ENCODE measurements at places on chromosomes 1 and 21.

GRCh38 chr1:53237638-53238037 is 680 bp downstream of the MAGOH start:
- DNase-seq: no peak

DNA sequence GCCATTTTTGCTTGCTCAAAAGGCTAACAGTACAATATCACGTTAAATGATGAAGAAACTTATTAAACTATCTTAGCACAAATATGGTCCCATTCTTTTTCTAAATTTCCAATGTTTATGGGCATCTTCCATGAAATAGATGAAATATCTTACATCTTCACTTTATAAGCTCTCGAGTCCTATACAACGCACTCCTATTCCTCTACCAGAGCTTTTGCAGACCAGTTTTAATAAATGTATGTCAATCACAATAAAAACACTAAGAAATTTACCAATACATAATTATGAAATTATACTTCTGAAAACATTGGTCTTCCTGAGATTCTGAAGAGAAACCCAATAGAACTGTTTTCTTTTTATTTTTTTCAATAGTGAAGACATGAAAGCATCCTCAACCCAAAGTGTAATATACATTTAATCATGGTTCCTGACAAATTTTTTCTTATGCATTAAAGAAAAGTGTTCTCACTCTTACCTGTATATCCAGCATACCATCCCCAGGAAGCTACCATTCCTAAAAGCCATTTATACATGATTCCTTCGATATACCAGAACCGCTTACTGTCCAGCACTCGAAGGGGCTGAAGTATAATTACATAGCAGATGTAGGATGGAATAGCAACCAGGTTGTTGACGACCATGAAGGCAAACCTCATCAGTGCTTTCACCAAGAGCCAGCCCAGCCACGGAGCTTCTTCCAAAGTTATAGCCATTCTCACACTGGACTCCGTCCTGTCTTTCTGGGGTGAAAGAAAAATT is 1.8 kb downstream of the LPGAT1 start:
- no peak for DNase-seq

GRCh38 chr1:58457023-58457635 is 89.4 kb downstream of the OMA1 start:
- DNase-seq: no peak

DNA sequence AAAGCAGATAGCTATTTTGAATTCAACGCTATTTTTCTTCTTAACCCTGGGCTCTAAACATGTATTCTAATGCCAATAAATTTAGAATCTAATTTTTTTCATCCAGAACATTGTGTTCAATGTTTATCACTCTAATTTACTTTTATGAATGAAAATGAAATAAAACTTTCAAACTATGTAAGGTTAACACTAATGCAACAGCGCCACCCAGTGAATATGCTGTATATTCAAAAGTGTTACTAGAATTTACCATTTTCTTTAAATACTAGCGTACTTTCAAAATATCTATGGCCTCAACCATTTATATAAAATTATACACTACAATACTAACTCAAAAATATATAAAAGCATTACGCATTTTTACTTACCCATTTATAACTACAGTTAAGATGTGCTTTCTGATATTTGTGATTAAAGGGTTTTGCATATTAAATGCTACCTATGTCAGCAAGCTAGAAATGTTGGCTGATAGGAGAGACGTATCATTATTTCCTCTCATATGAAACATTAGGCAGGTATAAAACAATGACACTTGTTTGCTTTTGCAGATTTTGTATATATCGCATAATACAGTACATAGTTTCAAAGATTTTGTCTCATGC is 5.9 kb upstream of the NUF2 start:
- no peak for DNase-seq

GRCh38 chr1:93716941-93717368 is 35.3 kb upstream of the BCAR3 start:
- no peak for DNase-seq

- DNase-seq: peak; percentile 71
Observed at GRCh38 chr1:209937996-209938959, at the start of gene SYT14. Gene SYT14 (plus strand): TSS chr1:209938217. CDS start chr1:209938265, 48 bp downstream.

DNA sequence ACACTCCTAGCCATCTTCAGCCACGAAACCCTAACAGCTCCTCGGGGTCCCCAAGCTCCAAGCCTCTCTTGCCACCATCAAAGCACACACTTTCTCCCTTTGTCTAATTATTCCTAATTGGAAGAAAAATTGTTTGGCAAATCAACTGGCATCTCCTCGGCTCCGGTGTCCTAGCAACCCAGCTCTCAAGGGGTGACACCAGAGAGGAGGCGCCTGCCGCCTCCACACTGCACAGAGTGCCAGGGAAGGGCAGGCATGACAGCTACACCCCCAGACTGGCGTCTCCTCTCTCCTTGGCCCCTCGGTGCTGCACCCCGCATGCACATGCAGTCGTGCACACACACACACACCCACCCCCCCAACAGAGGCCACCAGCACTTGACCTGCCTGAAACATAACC is 18.2 kb upstream of the GJB5 start:
- peak; percentile 32 for DNase-seq

- no peak for DNase-seq
Observed at GRCh38 chr1:11052839-11053757, 6.1 kb upstream of the MASP2 start.

DNA sequence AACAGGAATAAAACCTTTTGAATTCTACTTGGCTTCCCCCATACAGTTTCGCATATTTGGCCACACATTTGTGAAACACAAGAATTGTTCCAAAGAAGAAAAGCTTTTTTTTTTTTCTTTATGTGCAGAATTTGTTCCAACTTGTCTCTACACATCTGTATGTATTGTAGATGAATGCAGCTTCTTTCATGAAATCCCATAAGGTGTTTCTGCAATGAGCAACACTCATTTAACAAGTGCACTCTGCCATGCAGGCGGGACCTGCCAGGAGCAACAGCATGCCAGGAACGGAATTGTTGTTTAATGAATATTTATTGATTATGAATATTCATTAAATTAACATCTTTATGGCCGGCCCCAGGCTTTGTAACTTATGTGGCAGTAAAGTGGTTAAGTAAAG is 1075.0 kb downstream of the TTLL7 start:
- DNase-seq: no peak

DNA sequence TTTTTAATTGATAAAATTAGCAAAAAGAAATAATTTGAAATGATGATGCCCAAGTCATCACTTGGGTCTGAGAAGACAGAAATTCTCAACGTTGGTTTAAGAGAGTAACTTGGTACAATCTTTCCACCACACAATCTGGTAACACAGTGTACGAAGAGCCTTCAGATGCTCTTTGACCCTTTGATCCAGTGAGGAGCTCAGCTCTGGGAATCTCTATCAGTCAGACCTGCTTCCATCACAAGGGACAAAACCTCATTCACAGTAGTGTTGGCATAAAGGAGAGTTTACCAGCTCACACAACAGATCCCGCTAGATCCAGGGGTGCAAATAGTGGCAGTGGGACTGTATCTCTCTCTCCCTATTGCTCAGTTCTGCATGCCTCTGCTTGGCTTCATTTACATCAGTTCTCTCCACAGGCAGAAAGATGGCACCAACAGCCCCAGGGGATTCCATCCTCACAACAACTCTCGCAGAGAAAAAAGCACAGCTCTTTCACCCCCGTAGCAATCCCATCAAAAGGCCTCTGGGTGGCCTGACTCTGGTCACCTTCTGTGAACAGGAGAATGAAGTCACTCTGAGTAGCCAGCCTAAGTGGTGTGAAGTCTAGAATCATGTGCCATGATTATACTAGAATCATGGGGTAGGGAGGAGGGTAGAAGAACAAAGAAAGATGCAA is 119.7 kb downstream of the ZNF281 start:
- no peak for DNase-seq

DNA sequence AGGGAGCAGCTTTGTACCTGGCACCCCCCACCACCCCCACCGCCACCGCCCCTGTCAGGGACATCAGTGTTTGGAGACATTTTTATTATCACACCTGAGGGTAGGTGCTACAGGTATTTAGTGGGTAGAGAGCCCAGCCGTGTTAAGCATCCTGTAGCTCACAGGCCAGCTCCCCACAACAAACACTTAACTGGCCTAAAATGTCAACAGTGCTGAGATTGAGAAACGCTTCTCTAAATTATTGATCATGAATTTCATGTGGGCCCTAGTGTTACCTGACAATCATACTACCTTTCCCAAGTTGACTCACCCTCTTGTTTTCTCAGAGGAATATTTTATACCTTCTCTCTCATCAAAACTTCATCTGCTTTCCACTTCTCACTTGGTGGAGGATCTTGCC is 21.4 kb downstream of the ELF3 start:
- DNase-seq: no peak

- no peak for DNase-seq
Observed at GRCh38 chr1:244214009-244214967, 163.2 kb downstream of the ZBTB18 start.

- DNase-seq: no peak
Observed at GRCh38 chr21:27320868-27321267, 354.0 kb upstream of the ADAMTS5 start.

GRCh38 chr21:18204931-18205330 is 39.7 kb upstream of the CHODL start:
- DNase-seq: no peak

DNA sequence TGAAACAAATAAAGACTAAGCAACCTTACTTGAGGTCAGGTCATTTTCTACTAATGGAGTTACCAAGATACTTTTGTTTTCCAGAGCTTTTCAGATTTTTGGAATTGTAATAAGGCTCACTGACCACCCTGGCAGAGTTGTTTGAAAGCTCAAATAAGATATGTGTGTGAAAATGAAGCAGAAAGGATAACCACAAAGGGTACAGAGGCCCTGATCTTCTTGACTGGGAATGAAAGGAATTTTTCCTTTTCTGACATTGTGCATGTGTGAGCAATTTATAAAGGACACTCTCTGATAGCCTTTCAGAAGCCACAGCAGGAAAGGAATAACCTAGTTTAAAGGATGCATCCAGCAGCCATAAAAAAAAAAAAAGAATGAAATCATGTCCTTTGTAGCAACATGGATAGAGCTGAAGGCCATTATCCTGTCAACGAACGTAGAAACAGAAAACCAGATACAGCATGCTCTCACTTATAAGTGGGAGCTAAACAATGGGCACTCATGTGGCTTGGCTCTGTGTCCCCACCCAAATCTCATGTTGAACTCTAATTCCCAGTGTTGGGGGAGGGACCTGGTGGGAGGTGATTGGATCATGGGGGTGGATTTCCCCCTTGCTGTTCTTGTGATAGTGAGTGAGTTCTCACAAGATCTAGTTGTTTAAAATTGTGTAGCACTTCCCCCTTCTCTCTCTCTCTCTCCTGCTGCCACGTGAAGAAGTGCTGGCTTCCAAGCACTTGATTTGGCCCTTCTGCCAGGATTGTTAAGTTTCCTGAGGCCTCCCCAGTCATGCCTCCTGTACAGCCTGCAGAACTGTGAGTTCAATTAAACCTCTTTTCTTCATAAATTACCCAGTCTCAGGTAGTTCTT is 3.1 kb upstream of the SRP9 start:
- no peak for DNase-seq

GRCh38 chr1:8540261-8540941 is 222.5 kb downstream of the SLC45A1 start:
- DNase-seq: no peak

GRCh38 chr1:44485229-44485933 is 80.3 kb downstream of the RNF220 start:
- no peak for DNase-seq

DNA sequence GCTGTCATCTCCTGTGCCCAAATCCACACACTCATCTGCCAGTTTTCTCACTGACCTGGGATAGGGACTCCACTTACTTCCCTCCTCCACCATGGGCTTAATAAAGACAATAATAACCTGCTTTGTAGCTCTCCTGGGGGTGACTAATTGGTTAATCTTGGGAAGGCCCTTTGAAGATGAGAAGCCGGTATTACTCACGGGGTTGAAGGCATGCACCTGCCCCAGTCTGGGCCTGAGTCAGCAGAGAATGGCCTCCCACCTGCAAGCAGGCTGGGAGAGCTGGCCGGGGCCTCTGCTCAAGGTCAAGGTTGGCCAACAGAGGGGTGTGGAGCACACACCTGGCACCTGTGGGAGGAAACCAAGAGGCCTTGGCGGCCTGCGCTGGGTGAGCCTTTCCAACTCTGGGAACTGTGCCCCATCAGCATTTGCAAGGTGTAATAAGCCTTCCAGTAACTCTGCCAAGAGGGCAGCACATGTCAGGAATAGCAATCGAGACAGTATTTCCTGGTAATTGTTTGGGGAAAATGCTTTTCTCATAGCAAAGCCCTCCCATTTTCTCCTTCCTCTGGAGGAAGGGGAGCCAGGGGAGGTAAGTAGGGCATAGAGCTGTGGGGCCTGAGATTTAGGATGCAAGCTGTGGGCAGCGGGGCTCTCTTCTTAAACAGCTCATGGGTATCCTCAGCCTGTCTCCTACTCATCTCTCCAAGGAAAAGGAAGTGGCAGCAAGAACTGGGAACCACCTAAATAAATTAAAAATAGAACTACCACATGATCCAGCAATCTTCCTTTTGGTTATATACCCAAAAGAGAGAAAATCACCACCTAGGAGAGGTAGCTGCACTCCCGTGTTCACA is 49.0 kb downstream of the TOMM20 start:
- no peak for DNase-seq

DNA sequence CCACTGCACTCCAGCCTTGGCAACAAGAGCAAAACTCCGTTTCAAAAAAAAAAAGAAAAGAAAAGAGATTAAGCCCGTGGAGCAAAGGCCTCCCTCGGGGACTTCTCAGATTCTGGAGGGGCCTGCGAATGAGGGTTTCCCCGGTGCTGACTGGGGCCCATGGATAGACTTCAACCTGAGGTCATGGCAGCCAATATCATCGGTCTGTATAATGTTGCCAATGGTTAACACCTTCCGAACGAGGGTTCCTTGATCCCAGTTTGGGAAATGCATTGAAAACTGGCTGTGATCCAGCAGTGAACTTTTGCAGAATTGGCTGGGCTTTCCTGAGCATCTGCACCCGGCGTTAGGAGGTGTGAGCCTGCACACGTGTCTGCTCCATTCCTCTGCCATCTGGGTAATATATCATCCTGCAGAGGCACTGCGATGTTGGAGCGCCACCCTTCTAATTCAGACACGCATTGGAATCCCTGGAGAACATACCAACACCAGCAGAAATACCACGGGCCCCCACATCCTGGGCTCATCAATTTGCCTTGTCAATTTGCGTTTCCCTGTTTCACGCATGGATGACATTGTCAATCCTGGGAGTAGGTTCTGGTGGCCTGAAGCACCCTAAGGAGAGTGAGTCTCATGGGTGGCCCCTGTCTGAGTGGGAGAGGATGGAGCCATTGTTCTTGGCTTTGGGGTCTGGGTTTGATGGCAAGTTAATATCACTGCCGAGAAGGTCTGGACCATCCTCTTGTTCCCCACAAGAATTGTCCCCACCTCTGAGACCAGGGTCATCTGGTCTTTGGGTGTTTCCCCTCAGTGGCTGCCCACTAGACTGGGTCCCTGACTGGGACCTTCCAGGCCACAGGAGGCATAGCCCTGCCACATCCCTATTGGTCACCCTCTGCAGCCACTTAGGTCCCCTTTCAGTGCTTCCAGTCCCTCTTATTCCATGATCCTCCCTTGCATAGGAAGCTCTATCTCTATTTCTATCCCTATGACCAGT is 441.0 kb downstream of the PTPRU start:
- DNase-seq: no peak

All from amygdala (tissue), 56 donors.